ENCODE measurements at places on chromosomes 12 and 14.

GRCh38 chr14:29351996-29352705, 575.5 kb downstream of the PRKD1 start:
- DNase-seq = peak; percentile 75

GRCh38 chr12:112597986-112598385, 179.2 kb downstream of the PTPN11 start:
- DNase-seq = no peak

GRCh38 chr14:20559461-20559904, 1.4 kb downstream of the RNASE9 start:
- DNase-seq = no peak

DNA sequence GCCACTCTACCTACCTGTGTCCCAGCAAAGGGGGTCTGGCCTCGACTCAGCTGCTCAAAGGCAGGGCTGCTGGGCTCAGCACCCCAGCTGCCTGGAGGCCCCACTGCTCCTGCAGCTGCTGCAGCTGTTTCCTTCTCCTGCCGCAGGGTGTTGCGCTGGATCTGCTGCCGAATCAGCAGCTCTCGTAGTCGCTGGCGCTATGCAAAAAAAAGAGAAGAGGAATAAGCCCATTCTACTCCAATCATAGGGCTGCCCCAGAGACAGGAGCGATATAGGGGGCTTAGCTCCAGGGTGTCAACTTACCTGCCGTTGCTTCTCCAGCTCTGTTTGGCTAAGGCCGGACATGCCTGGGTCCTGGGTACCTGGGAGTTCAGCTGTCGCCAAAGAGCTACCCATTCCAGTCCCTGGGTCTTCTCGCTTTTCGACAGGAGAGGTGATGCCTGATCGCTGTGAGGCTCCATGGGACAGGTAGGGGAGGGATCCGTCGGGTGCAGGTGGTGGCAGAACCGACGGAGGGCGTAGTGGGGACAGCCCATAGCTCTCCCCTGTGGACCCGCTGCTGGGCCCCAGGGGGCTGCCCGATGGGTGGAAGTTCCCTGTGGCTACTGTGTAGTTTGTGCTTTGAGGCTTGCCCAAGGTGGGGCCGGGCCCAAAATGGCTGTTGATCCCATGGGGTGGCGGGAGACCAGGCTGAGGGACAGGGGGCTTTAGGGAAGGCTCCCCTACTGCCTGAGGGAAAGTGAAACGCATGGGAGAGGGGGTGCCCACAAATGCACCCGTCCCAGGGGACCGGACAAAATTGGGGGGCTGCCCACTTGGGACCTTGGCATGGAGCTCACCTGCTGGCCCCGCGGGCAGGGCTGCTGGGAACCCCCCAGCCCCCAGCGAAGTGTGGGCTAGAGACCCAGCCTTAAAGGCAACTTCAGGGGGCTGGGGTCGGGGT, 20.9 kb downstream of the KMT2D start:
- DNase-seq = no peak

All from NCI-H1694 (cell line).